ENCODE measurements at places on chromosomes 12 and 14.

DNA sequence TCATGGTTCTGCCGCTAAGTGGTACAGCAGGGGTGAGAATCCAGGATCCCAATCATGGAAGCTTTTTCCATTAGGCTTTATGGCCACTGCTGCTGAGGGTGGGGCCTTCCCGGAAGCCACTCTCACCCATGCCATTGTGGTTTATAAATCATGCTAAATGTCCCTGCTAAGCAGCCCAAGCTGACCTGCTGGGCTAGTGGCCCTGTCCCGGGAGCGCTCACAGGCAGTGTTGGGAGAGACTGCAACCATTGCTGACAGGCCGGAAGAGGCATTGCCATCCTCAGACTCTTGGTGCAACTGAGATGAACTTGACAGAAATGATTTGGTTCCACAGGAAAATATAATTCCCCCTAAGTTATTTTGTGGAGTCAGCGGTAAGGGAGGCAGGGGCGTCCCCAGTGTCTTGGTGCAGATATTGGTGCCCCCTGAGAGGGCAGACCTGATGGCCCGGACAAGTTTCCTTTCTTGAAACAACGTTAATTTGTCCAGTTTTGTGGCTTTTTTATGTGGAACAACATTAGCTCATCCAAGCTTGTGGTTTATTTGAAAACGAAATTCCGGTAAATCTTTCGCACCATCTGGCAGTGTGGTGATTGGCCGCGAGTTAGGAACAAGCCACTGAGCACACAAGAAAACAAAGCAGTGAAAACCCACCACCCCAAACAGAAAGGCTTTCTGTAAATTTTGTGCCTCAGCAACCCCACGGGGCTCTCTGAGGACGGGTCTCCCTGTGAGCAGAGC, 82.3 kb downstream of the SSPN start:
- no peak for DNase-seq

- DNase-seq = no peak
Observed at GRCh38 chr12:13289653-13290289, 93.2 kb downstream of the EMP1 start.

GRCh38 chr14:92800525-92800924, 6.4 kb downstream of the GOLGA5 start:
- no peak for DNase-seq

GRCh38 chr14:105999361-106000028, 473.1 kb downstream of the TMEM121 start:
- DNase-seq = peak; percentile 87

DNA sequence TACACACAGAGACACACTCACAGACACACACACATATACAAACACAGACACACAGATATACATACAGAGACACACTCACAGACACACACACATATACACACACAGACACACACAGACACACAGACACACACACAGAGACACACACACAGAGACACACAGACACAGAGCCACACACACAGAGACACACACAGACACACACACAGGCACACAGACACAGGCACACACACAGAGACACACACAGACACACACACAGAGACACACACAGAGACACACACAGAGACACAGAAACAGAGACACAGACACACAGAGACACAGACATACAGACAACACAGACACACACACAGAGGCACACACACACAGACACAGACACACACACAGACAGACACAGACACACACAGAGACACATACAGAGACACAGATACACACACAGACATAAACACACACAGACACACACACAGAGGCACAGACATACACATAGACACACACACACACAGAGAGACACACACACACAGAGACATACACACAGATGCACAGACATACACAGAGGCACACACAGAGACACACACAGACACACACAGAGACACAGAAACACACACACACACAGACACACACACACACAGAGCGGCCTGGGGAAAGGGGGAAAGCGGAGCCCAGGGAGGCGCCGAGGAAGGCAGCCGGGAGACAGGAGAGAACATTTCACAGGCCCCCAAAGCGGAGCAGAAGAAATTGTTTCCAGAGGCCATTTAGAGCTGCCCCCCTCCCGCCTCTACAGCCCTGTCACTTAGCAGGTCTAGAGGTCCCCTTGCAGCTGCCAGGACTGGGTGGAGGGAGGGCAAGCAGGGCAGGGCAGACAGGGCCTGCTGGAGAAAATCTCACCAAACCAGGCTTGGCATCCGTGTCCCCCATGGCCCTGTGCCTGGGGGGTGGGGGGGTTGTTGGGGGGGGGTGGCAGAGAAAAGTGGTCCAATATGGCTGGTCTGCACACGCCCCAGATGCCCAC, 38.9 kb downstream of the SERPINA3 start:
- DNase-seq = no peak

- no peak for DNase-seq
Observed at GRCh38 chr14:103250181-103250580, 83.9 kb upstream of the EIF5 start.

DNA sequence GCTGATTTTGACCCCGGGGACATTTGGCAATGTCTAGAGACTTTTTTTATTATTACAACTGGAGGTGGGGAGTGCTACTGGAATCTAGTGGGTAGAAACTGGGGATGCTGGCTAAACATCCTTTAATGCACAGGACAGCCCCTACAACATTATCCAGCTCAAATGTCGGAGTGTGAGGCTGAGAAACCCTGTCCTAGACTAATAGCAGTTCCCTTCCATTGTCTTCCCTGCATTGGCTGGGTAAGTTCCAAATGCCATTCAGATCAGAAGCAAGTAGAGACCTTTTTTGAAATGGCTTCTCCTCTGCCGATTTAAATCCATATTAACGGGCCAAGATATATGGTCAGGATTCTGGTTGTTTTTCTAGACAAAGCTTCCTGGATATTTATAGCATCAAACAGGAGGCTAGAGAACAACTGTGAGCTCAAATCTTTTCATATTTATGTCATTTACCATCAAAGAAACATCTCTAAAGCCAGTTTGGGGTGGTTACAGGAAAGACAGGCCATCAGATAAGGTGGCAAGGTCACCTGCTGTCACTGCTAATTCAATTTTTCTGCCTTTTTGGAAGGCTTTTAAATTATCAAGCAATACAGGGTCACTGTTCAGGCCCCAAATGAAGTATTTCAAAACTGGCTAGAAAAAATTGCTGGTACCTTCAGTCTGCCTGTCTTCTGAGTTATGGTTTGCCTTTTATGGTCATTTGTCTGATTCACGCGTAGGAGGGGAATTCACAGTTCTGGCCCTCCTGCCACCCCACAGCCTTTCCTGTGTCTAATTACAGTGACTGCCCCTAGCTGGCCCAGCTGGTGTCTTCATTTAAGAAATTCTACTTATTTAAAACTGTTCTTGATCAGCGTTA, 20.1 kb upstream of the AKAP5 start:
- DNase-seq = peak; percentile 44

- DNase-seq = no peak
Observed at GRCh38 chr12:43293396-43293795, 258.6 kb downstream of the ADAMTS20 start.

GRCh38 chr12:9936591-9936990, 4.4 kb upstream of the CLEC2A start:
- no peak for DNase-seq

GRCh38 chr14:63676615-63677014, 34.9 kb upstream of the WDR89 start:
- no peak for DNase-seq

DNA sequence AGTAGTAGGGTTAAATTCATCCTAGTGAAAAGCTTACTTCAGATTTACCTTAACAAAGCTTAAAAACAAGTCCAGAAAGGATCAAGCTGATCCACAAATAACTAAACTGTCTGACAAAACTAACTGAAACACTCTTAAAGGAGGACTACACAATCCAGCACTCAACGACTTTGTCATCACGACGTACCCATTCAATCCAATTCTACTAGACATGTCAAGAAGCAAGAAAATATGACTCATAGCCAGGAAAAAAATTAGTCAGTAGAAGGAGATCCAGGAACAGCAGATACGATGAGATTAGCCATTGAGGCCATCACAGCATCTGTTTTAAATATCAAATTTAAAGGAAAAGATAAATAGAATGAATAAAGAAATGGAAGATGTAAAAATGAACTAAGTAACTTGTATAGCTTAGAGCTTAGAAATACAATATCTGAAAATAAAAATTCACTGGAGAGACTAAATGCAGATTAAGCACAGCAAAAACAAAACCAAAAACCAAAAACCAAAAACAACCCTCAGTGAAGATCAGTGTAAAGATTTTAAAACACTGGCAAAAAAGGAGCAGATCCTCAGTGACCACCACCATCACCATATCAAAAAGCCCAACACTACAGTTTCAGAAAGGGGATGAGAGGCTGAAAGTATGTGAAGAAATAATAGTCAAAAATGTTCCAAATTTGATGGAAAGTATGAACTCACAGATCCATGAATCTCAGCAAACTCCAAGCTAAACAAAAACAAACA, 95.0 kb upstream of the CCND2 start:
- no peak for DNase-seq

DNA sequence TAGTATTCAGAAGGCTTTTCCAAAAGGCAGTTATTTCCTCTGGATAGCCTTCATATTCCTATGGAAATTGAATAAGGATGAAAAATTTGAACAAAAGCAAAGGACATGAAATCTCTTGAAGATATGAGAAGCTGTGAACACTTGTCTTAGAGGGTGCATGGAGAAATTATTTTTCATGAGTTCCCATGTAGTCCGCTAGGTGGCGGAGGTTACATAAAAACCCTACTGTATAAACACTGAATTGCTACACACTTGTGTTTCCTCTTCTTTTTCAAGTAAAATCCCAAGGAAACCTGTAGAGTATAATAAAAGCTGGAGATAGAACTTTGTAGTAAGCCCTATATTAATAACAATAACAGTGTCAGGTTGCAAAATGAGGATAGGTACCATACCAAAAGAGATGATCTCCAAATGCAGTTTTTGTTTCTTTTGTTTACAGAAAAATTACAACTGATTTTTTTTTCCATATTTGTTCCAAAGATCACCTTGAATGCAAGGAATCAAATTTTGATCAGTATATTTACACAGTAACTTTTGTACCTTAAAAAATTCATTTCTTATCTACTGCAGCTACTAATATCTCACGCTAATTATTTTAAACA, 37.8 kb upstream of the OR4E1 start:
- DNase-seq = no peak

DNA sequence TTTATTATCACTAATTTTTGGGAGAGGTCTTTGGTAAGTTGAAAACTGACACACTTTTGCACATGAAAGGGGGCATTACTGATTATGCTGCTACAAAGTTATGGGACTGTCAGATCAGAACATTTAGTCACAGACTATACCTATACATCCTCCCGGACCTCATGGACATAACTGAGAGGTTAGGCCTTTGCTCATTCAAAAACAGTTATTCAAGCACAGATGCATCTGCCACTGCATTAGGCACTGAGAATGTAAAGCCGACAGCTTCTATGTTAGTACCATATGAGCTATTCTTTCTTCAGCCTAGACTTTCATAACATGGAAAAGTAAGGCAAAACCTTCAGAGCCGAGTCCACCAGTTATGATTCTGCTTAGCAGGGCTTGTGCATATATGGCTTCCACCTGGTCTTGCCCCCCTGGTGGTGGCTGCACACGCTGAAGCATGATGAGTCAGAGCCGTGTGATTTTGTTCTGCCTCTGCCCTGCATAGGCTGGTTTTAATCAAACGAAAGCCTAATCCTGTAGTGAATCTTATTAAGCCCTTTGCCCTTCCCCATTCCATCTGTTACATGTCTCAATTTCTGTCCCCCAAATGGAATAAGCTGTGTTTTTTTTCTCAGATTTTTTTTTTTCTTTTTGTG, 21.8 kb upstream of the RNU6-8 start:
- DNase-seq = peak; percentile 22

DNA sequence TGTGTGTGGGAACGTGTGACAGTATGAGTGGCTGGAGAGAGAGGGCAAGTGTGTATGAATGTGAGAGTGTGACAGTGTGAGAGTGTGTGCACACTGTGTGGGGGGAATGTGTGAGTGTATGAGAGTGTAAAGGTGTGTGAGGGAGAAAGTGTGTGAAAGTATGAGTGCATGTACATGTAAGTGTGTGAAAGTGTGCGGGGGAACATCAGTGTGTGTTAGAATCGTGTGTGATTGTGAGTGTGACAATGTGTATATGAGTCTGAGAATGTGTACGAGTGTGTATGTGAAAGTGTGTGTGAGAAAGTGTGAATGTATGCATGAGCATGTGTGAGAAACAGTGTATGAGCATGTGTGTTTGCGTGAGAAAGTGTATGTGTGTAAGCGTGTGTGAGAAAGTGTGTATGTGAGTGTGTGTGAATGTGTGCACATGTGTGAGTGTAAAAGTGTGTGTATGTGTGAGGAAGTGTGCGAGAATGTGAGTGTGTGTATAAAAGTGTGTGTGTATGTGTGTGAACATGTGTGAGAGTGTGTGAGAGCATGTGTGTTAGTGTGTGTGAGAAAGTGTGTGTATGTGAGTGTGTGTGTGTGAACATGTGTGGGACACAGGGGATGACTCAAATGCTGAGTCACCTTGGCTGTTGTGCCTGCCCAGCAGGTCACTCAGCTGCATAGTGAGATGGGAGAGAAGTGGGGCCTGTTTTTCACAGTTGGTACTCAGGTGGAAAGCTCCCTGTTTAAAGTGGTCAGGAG, 220.5 kb upstream of the TBX3 start:
- DNase-seq = no peak

DNA sequence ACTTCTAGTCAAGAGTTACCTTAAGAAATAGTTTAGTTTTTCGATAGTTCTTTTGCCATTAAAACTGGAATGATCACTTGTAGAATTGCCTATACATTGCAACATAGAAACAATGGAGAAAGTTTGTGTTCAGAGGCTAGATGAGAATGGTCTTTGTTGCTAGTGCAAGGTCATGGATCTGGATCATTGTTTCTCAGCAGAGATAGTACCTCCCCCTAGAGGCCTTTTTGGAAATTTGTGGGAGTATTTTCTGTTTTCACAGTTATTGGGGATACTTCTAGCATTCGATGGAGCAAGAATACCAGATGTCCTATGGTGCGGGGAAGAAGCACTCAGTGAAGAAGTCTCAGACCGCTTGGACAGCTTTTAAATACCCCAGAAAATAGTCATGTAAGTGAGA, 138.8 kb upstream of the HMGA2 start:
- DNase-seq = no peak

GRCh38 chr12:52496590-52497071, 3.6 kb upstream of the KRT6A start:
- DNase-seq = no peak

GRCh38 chr14:74937171-74937570, 14.1 kb upstream of the RPS6KL1 start:
- no peak for DNase-seq

- no peak for DNase-seq
Observed at GRCh38 chr14:31159682-31160296, 47.8 kb downstream of the HECTD1 start.

DNA sequence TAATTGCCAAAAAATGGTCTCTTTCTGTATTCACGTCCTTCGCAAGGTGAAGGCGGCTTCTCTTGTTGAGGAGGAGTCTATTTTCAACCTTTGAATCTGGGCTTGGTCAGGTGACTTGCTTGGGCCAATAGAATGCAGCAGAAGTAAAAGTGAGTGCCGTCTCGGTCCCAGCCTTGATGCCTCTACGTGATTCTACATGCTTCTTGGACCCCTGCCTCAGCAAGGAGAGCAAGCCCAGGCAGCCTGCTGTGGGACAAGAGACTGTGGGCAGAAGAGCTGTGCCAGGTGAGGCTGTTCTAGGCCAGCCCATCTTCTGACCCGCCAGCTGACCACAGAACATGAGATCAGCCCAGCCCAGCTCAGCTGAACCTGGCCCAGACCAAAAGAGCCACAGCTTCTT, 39.1 kb upstream of the CCDC63 start:
- DNase-seq = no peak
